ENCODE measurements at places on chromosomes 12 and 14.

GRCh38 chr12:11635341-11635740 lies 14.1 kb upstream of the ETV6 start:
- no peak for DNase-seq

GRCh38 chr12:112682586-112682985 lies 109.0 kb upstream of the RPH3A start:
- DNase-seq, result no peak

- no peak for DNase-seq
Observed at GRCh38 chr12:40775661-40776060, 83.4 kb downstream of the CNTN1 start.

GRCh38 chr12:104136577-104136976 lies 1.4 kb downstream of the NFYB start:
- DNase-seq, result no peak
